Suppressor macrophage (primary cell): ENCODE measurements at places on chromosomes 6 and 20.

- DNase-seq: no peak
These were observed 28.5 kb upstream of the BMP6 start for GRCh38 chr6:7697432-7697819.

DNA sequence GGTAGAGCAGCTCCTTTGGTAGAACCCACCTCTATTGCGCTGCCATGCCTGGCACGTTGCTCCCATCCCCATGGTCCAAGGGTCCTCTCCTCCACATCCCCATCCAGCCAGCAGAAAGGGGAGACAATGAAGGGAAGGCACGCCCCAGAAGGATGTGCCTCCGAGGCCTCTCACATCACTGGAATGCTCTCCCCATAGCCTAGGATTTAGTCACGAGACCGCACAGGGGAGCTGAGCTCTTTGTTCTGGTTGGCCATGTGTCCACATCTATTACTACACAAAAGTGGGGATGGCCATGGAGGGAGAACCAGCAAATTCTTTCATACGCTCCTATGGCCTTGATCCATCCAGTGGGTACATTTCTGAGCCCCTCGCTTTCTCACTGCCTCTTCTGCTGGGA, 60.5 kb upstream of the SALL4 start:
- DNase-seq: no peak

GRCh38 chr20:11769825-11770224, 147.9 kb upstream of the BTBD3 start:
- DNase-seq: no peak

DNA sequence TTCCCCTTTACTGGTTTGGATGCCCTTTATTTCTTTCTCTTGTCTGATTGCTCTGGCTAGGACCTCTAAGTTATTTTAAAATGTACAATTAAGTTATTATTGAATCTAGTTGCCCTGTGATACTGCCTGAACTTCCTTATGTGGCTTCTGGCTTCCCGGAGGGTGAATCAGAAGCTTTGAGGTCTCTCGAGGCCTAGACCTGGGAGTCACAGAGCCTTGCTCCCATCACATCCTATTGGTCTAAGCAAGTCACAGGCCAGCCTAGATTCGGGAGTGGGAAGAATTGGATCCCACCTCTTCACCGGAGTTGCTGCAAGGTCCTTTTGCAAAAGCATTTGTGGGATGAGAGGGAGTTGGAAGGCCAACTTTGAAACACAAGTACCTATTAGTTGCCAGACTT, 15.2 kb downstream of the BCAS4 start:
- DNase-seq: no peak

DNA sequence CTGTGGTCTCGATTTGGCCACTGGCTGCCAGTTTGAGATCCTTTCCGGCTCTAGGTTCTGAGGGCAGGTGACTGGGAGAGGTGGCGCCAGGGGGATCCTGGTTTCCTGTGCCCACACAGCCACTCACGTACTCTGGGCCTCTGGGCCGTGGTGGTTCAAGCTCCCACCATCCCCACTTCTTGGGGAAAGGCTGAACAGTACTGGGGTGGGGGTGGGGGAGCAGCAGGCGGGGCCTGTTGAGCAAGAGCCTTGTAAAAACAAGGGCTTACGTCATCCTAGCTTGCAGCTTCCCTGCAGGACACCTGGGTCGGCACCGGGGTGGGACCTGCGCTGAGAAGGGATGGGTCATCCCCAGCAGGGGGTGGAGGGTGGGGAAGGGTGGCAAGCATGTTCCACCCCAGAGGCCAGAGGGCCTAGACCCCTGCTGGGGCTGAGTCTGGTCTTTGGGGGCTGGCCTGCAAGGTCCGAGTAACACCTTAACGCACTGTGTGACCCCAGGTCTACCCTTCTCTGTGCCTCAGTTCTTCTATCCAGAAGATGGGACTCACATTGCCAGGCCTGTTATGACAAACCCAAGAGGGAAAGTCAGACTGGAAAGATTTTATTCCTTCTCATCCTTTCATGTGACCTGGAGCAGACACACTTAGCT, 3.1 kb upstream of the CEBPB start:
- DNase-seq: peak; percentile 49

- no peak for DNase-seq
These were observed 85.0 kb downstream of the TMEM242 start for GRCh38 chr6:157238346-157238745.

DNA sequence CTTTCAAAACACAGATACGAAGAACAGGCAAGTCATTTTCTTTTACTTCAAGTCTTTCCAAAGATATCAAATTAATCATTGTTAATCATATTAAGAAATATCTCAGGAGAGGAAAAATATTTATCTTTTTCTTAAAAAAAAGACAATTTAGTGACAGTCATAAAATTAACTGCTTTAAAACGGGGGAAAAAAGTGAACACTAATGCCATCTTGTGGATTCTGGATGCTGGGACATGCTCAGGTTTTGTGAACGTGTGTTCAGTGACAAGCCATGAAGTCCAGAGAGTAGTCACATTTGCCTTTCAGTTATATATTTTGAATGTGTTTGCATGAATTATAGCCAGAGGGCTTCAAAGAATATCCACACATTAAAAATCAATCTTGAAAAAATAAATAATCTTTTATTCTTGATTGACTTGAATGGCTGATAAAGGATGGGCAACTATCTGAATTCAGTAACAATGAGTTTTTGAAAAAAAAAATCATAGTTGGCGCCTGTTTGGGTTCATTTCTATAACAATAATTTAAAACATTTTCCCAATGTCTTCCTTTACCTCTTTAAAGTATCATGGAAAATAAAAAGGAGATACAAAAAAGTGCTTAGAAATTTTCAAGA, 74.7 kb upstream of the NOX3 start:
- peak; percentile 65 for DNase-seq

GRCh38 chr6:803191-803977, 110.4 kb upstream of the EXOC2 start:
- DNase-seq: no peak

GRCh38 chr6:38187811-38188590, 368.5 kb downstream of the ZFAND3 start:
- no peak for DNase-seq

- no peak for DNase-seq
These were observed 86.9 kb downstream of the SOBP start for GRCh38 chr6:107576852-107577251.

- DNase-seq: no peak
These were observed at the start of gene TGM6 for GRCh38 chr20:2380601-2381000. TGM6 (plus strand) TSS chr20:2380901; CDS start chr20:2380969, 68 bp downstream.

GRCh38 chr6:43082806-43083655, 6.9 kb downstream of the PTK7 start:
- no peak for DNase-seq

- DNase-seq: no peak
These were observed 71.9 kb downstream of the GJA10 start for GRCh38 chr6:89966228-89966544.

DNA sequence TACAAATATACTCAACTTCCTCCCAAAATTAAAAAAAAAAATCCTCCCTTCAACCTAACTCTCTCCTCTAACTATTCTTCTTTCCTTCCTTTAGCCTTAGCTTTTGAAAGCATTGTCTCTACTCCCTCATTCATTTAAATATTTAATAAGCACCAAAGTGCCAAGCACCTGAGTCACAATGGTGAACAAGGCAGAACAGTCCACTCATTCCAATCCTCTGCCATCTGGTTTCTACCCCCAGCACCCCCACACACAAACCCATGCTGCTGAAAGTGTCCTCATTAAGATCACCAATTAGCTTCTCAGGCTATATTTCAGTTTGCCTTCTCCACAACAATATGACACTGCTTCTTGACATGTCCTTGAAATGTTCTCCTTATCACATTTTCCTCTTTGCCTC, 76.3 kb downstream of the DTNBP1 start:
- no peak for DNase-seq

- no peak for DNase-seq
These were observed 2.0 kb downstream of the ROS1 start for GRCh38 chr6:117423754-117424153.

- DNase-seq: no peak
These were observed 353.8 kb upstream of the RSPO3 start for GRCh38 chr6:126764671-126765070.

DNA sequence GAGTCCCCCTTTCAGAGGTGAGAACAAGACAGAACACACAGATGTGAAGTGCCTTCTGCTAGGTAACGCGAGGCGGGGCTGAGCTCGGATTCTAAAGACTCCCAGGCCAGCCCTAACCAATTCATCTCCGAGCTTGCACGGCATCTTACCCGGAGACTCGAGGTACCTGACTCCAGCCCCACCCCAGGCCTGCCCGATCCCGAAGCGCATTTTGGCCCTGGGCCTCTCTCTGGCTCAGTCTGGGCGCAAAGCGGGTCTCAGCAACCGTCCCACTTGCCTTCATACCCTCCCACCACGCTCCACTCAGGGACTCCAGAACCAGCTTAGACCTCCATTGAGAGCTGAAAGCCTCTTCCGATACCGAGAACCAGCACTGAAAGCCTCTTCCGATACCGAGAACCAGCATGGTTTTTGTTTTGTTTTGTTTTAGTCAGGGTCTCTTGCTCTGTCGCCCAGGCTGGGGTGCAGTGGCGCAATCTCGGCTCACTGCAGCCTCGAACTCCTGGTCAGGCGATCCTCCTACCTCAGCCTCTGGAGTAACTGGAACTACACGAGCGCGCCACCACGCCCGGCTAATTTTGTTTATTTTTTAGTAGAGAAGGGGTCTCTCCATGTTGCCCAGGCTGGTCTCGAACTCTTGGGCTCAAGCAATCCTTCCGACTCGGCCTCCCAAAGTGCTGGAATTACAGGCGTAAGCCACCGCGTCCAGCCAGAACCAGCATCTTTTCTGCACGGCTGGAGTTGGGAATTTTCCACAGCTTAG, 557 bp upstream of the DYNLRB1 start:
- DNase-seq: peak; percentile 55

GRCh38 chr20:37711994-37712964, 18.4 kb downstream of the CTNNBL1 start:
- DNase-seq: no peak

- DNase-seq: no peak
These were observed 428.2 kb downstream of the BMP2 start for GRCh38 chr20:7195704-7196103.

DNA sequence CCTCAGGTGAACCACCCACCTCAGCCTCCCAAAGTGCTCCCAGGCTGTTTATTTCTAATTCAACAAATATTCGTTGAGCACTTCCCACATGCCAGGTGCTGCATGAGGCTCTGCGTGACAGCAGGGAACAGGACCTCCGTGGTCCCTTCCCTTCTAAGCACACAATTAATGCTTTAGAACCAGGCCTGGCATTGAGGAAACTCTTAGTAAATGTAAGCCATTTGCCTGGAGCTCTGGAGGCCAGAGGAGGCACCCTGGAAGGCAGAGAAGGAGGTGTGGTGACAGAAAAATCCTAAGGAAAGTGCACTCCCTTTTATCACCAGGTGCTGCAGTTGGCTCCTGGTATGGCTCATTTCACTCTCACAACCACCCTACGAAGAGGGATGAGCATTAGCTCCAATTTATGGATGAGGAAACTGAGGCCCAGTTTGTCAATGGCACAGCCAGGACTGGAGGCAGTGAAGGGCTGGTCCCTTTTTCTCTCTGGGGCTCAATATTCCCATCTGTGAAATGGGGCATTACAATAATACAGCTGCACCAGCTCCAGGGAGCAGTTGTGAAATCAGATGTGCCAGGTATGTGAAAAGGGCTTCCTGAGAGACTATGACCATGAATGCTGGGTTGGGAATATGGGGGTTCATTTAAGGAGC, 8.1 kb upstream of the ID1 start:
- DNase-seq: no peak

- DNase-seq: no peak
These were observed 104.2 kb upstream of the MLN start for GRCh38 chr6:33908025-33908424.

GRCh38 chr6:75581231-75581630, 20.4 kb upstream of the SENP6 start:
- DNase-seq: no peak

DNA sequence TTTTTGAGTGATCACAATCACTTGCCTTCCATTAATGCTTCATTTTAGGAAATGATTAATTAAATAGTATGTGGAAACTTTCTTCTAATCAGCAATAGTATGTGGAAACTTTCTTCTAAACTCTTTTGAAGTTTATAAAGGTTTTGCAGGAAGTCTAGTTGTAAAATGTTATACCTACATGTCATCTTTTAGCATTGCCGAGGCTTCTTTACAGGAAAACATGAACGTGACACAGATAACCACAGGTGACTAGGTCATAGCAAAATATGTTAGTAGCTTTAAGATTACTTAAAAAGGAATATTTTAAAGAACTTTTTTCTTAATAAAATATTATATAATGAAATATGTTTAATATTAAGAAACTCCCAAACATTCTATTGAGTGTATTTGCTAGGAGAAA, 56.8 kb downstream of the SMAP1 start:
- DNase-seq: no peak
